ENCODE measurements at places on chromosomes 3 and 15. TPM values are rescaled to one million over a fixed set of nuclear protein-coding genes. Genes with fewer than 3 reads are reported as not detected.

The GOLGA8N gene
- 6.3 TPM for polyA plus RNA-seq

The SLC15A2 gene
- polyA plus RNA-seq: 9.0 TPM

The PTH1R gene
- 1,885 TPM for polyA plus RNA-seq

The GOLGA8M gene
- 0.95 TPM for polyA plus RNA-seq

The DNAJA4 gene
- polyA plus RNA-seq: 19.9 TPM

The LRRIQ4 gene
- polyA plus RNA-seq: not detected

The MAP1A gene
- 2.7 TPM for polyA plus RNA-seq

The GRAMD1C gene
- polyA plus RNA-seq: 21.0 TPM

The AHSG gene
- polyA plus RNA-seq: 0.34 TPM

The IFRD2 gene
- polyA plus RNA-seq: 54.1 TPM

The PAQR9 gene
- polyA plus RNA-seq: not detected

The UBL7 gene
- polyA plus RNA-seq: 75.8 TPM

The C3orf85 gene
- 40.4 TPM for polyA plus RNA-seq

The GP9 gene
- 0.49 TPM for polyA plus RNA-seq

The C3orf20 gene
- polyA plus RNA-seq: not detected

The ESYT3 gene
- polyA plus RNA-seq: 1.5 TPM

The INSYN1 gene
- polyA plus RNA-seq: 39.6 TPM

The PPM1L gene
- 2.8 TPM for polyA plus RNA-seq

The SLC49A4 gene
- polyA plus RNA-seq: 10.4 TPM

The CCR9 gene
- 0.43 TPM for polyA plus RNA-seq

The PCOLCE2 gene
- polyA plus RNA-seq: 59.0 TPM

The CCR8 gene
- polyA plus RNA-seq: not detected

The CCDC13 gene
- polyA plus RNA-seq: 7.0 TPM

The POMGNT2 gene
- 16.0 TPM for polyA plus RNA-seq

The TRH gene
- polyA plus RNA-seq: not detected

The SPINK8 gene
- not detected for polyA plus RNA-seq

The CP gene
- polyA plus RNA-seq: 5.3 TPM

The NOX5 gene
- 0.19 TPM for polyA plus RNA-seq

The LXN gene
- 21.6 TPM for polyA plus RNA-seq

The EFCC1 gene
- polyA plus RNA-seq: 2.4 TPM

The CXCR6 gene
- 0.39 TPM for polyA plus RNA-seq

The WDR76 gene
- polyA plus RNA-seq: 0.73 TPM

The CCNB2 gene
- polyA plus RNA-seq: 0.26 TPM

The C2CD4A gene
- 0.17 TPM for polyA plus RNA-seq

The SERPINI2 gene
- polyA plus RNA-seq: not detected

The CHCHD4 gene
- polyA plus RNA-seq: 33.6 TPM

The ZNF660 gene
- polyA plus RNA-seq: 0.69 TPM

The CASR gene
- 14.8 TPM for polyA plus RNA-seq
